Adrenal gland (tissue), 19 donors: ENCODE measurements at places on chromosomes 12 and 14.

- DNase-seq, result no peak
These were observed 19.6 kb downstream of the ACVR1B start for GRCh38 chr12:51970904-51971646.

DNA sequence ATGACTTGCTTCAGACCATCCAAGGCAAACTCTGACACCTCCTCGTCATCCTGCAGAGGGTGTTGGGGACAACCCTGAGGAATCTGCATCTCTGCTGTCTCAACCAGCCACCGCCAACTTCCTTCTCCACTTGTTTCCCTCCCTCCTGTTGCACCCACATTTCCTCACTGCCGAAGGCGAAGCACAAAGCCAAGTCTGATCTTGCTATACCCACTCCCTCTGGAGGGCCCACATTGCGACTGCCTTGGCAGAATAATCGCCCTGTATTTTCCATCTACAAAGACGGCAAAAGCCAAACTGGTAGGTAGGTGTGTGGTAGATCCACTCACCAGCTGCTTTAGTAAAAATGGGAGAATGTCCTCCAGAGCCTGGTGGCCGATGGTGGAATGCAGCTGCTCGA is 21.8 kb upstream of the RAB35 start:
- no peak for DNase-seq

GRCh38 chr14:91732439-91732838 is 553 bp upstream of the CATSPERB start:
- no peak for DNase-seq

GRCh38 chr12:132071040-132071810 is 72.9 kb downstream of the DDX51 start:
- no peak for DNase-seq

GRCh38 chr12:57452181-57452936 is 2.7 kb upstream of the INHBE start:
- DNase-seq, result no peak

GRCh38 chr14:90426663-90427062 is 29.8 kb downstream of the CALM1 start:
- peak; percentile 67 for DNase-seq

DNA sequence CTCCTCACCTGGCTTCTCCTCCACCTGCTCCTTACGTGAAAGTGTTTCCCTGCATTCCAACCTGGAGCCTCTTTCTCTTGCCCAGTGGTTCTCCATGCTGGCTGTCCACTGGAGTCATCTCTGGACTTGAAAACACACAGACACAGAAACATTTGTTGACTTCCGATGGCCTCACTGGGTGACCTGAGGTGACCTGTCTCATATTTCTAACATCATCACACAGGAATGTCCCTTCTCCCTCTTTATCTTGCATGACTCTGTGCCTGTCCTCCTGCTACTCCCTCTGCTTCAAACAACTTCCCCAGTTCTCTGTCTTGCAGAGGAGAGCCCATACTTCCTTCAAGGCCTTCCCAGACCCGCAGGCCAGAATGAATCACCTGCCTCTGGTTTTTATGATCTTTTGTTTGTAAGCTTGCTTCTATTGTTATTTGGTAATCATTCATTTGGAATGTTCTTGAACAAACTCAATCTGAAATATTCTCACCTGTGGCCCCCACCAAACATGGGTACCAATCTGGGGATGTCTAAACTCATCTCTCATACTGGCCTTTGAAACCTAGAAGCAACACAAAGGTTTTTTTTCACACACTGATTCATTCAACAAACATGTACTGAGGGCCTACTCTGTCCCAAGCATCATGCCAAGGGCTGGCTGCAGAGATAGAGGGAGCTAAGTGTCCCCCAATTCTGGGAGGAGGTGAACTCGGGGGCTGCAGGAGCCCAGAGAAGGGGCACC is 9.7 kb upstream of the RIN3 start:
- peak; percentile 87 for DNase-seq

- no peak for DNase-seq
These were observed 45.7 kb downstream of the ACSS3 start for GRCh38 chr12:81123611-81124010.

DNA sequence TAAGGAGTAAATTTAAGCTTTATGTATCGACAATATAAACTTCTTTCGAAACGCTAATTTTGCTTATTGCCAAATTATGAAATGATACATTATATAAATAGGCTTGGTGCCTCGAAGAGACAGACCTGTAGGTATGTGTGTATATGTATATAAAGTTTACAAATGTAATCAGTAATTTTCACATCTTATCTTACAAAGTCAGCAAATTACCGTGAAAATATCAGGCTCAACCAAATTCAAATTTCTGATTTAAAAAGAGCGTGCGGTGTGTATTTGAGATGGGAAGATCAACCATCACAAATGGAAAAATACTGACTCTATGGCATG is 605 bp downstream of the ZCRB1 start:
- no peak for DNase-seq

GRCh38 chr12:107337346-107338095 is 244.2 kb upstream of the CRY1 start:
- DNase-seq, result no peak

GRCh38 chr14:105056303-105056831 is 8.9 kb downstream of the GPR132 start:
- no peak for DNase-seq

- no peak for DNase-seq
These were observed 47.8 kb downstream of the LRCOL1 start for GRCh38 chr12:132562489-132563021.

GRCh38 chr14:71212683-71213107 is 305.4 kb downstream of the PCNX1 start:
- DNase-seq, result no peak

DNA sequence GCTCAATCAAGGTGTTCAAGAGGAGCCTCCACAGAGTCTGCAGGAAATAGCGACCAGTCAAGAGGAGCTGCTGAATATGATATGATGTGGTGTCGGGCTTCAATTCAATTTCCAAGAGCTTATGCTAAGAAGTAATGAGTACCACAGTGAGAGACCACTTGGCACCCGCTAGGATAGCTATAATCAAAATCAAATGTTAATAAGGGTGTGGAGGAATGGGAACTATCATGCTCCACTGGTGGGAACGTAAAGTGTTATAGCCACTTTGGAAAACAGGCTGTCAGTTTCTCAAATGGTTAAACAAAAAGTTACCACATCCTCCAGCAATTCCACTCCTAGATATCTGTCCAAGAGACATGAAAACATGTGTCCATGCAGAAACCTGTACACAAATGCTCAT is 6.7 kb downstream of the POLR3B start:
- no peak for DNase-seq

DNA sequence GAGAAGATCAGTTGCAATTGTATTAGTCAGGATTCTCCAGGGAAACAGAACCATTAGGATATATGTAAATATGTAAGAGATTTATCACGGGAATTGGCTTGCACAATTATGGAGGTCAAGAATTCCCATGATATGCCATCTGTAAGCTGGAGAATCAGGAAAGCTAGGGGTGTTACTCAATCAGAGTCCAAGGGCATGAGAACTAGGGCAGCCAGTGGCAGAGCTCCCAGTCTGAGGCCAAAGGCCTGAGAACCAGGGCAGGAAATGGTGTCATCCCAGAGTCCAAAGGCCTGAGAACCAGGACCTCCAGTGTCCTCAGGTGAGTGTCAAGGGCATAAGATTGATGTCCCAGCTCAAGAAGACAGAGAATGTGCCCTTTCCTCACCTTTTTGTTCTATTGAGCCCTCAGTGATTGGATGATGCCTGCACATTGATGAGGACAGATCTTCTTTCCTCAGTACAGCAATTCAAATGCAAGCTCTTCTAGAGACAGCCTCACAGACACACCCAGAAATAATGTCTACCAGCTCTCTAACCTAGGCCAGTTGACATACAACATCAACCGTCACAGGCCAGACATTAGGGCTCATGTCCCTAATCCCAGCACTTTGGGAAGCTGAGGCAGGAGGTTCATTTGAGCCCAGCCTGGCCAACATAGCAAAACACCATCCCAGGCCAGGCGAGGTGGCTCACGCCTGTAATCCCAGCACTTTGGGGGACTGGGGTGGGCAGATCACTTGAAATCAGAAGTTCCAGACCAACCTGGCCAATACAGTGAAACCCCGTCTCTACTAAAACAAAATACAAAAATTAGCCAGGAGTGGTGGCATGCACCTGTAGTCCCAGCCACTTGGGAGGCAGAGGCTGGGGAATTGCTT is 34.9 kb upstream of the ZNF740 start:
- peak; percentile 67 for DNase-seq

DNA sequence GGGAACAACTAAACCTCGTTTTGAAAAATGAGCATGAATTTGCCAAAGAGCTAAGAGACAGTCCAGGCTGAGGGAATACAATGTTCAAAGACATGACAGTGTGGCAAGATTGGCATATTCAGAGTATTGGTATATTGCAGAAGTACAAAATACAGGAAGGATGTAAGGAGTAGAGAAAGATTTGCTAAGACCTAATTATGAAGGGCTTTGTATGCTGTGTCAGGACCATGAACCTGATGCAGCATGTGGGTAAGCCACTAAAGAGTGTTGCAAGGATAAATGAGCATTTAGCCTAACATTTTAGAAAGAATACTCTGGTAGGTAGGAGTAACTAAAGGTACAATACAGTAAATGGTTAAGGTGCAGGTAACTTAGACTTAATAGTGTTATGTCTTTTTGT is 65.1 kb downstream of the KTN1 start:
- DNase-seq, result no peak

DNA sequence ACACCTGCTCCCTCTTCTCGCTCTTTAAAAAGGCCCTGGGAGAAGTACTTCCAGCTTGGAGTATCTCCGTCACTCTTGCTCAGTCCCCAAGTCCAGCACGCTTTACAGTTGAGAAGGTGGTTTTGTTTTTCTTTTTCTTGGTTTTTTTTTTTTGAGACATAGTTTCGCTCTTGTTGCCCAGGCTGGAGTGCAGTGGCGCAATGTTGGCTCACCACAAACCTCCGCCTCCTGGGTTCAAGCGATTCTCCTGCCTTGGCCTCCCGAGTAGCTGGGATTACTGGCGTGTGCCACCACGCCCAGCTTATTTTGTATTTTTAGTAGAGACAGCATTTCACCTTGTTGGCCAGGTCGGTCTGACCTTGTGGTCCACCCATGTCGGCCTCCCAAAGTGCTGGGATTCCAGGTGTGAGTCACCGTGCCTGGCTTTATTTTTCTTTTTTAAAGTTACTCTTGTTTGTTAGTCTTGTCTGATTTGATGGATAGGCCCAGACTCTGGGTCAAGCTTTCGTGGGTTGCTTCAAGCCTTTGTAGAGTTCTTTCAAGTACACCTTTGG is 1.9 kb downstream of the TDRD9 start:
- DNase-seq, result no peak

- no peak for DNase-seq
These were observed 7.4 kb downstream of the TESPA1 start for GRCh38 chr12:54977155-54977554.

- no peak for DNase-seq
These were observed 685.6 kb downstream of the RPS29 start for GRCh38 chr14:48900565-48900964.

DNA sequence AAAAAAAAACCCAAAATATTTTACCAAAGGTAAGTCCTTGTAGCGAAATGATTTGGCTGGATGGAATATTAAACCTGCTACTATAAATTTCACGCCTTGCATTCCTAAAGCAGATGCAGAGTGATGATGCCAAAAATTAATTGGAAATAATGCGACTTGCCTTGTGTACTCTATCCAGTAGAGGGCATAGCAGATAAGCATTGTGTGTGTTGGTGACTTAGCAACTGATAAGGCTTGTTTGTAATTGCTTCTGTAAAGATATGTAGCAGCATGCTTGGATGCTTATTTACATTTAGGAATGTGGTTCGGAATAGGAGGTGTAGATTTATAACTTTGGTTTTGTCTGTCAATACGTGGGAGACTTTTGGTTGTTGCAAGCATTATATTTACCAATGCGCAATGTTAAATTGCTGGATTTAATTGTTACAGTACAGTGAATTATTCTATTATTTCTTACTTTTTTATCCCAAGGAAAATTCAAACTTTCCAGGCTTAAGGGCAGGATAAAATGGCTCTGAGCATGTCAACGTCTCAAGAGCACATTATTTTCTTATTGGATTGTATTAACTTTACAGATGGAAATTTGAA is 80.5 kb downstream of the TMEM260 start:
- no peak for DNase-seq

GRCh38 chr12:109232731-109233130 is 76.4 kb downstream of the FOXN4 start:
- no peak for DNase-seq

GRCh38 chr12:76108356-76108755 is 23.9 kb upstream of the NAP1L1 start:
- DNase-seq, result no peak

- no peak for DNase-seq
These were observed 24.9 kb downstream of the PUS7L start for GRCh38 chr12:43733687-43734086.

DNA sequence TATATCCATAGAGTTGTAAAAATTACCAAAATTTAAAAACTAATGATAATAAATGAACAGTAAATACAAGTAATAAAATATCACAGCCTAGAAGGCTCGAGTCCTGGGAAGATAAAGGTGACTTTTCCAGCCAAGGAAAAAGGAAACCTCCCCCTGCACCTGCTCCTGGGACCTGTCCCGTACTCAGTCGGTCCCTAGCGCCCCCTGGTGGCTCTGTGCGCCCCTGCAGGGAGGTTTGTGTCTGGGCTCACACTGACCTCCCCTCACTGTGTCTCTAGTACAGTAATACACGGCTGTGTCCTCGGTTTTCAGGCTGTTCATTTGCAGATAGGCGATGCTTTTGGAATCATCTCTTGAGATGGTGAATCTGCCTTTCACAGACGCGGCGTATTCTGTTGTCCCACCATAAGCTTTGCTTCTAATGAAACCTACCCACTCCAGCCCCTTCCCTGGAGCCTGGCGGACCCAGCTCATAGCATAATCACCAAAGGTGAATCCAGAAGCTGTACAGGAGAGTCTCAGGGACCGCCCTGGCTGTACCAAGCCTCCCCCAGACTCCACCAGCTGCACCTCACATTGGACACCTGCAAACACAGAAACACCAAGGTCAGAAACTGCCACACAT is 1030.4 kb downstream of the TMEM121 start:
- peak; percentile 28 for DNase-seq

- no peak for DNase-seq
These were observed 264.9 kb downstream of the LRIG3 start for GRCh38 chr12:58655375-58655774.

- no peak for DNase-seq
These were observed 51.5 kb upstream of the FOXN3 start for GRCh38 chr14:89468566-89468965.
